Activated T-cell treated with anti-CD3 and anti-CD28 coated beads for 48 hours (primary cell): ENCODE measurements at places on chromosomes 3 and 15.

DNA sequence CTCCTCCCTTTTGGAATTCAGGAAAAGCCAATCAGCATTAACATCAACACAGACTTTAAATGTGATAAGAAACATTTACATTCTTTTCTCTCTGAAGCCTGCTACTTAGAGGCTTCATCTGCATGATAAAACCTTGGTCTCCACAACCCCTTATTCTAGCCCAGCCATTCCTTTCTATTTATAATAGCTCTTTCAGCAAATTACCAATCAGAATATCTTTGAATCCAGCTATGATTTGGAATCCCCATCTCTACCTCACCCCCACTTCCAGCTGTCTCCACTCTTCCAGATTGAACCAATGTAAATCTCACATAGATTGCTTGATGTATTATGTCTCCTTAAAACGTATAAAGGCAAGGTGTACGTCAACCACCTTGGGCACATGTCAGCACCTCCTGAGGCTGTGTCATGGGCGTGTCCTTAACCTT, 139.7 kb downstream of the TUSC7 start:
- DNase-seq: no peak

GRCh38 chr3:143627336-143627735, 220.9 kb downstream of the SLC9A9 start:
- DNase-seq: peak; percentile 43

- DNase-seq: no peak
Observed at GRCh38 chr3:14436954-14437281, 34.5 kb downstream of the SLC6A6 start.

- no peak for DNase-seq
Observed at GRCh38 chr3:151476344-151477018, 15.6 kb upstream of the IGSF10 start.

DNA sequence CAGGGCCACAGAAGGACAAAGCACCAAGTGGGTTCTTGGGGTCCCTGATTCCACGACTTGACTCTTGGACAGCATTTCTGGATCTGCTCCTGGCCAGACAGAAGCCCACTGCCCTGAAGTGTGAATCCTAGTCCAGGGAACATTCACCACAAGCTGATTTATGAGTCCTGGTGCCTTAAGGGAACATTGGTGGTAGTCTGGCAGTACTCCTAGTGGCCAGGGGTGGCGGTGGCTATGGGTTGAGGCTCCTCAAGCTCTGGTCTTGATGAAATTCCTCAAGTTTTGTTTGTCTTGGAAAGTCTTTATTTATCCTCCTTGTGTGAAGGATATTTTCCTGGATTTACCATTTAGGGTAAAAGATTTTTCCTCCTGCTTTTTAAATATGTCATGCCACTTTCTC, 307.5 kb downstream of the PYDC2 start:
- DNase-seq: no peak
